Type B pancreatic cell (in vitro differentiated cells): ENCODE measurements at places on chromosomes 5 and 9.
A peak's percentile ranks its signal among the peaks of the same experiment; 100 is the strongest.

GRCh38 chr5:11261241-11261640, 500.2 kb upstream of the DAP start:
- no peak for DNase-seq

DNA sequence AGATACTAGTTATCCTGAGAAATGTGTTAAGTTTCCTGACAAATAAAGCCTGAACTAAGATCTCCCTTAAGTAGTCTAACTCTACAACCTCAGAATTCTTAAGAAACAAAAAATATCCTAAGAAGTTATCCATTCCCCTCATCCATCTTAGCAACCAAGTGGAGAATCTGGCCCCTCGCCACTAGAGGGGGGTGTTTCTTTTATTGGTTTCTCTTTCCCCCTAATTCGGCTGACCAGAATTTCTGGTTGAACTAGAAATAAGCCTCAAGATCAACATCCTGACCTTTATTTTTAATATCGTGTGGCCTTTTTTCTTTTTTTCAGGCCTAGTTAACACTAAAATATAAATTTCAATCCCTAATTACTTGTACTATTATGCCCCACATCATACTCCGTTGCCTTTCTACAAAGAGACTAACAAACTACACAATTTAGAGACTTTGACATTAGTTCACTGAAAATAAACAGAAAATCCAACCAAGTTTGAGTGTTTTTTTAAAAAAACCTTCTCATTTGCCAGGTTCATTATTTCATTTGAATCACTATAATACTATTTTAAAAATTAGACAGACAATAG, 14.3 kb upstream of the NR4A3 start:
- no peak for DNase-seq

GRCh38 chr9:16619914-16620520, 250.5 kb downstream of the BNC2 start:
- no peak for DNase-seq

- no peak for DNase-seq
Observed at GRCh38 chr9:21402386-21403251, 6.3 kb upstream of the IFNA8 start.

GRCh38 chr5:74394916-74395880, 245.3 kb downstream of the ENC1 start:
- DNase-seq: no peak

- no peak for DNase-seq
Observed at GRCh38 chr5:143054480-143054941, 284.3 kb downstream of the ARHGAP26 start.

DNA sequence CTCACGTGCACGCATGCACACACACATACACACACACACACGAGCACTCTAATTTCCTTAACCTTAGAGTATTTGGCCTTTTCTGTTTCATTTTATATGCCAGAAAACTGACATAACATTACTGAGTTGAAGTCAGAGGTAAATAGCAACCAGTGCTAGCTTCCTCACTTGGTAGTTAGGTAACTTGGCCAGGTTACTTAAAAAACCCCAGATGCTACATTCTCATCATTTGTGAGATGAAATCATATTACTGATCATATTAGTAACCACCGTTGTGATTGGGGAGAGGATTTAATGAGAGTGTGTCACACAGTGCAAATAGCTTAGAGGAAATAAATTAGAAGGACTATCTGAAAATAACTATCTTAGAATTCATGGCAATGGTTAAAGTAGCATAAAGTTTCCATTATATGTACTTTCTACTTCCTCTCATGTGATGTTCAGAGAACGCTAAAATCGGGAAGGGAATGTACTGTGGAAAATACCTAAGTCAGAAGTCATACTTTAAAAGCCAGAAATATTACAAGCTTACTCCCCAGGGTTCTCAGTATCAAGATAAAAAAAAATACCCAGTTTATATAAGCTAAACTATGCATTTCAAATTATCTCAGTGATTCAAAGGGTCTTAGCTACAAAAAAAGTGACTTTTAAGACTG, 120.5 kb downstream of the TUSC1 start:
- DNase-seq: no peak

DNA sequence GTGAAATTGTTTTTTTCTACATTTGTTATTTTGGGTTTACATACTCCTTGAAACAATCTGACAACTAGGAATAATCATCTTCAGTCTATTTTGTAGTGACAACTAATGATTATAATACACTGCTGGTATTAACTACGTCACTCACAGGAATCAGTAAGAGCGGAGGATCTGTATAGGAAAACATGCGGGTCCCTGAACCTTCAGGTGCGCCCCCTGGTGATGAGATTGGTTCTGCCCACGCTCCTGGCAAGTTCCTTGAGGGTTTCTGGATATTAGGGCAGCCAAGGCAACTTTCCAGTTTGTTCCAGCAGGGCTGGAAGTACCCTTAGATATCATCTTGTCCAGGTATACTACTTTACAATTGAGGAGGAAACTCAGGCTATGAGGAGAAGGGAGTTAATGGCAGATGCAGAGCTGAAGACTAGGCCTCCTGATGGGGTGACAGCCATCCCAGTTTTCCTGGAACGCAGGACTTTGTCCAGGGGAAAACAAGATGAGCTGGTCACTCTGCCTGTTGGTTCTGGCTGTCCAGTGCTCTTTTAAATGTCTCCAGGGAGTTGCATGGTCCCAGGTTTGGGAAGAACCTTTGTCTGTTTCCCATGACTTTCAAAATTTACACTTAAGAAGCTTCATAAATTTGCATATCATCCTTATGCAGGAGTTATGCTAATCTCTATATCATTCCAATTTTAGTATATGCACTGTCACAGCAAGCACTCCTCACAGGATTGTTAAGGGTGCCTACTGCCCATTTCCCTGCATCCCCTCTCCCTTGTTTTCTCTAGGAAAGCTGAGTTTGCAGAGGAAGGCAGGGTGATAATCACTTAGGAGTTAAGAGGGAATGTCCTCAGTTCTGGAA, 14.9 kb upstream of the WNT8A start:
- no peak for DNase-seq

GRCh38 chr5:122668552-122668951, 106.3 kb upstream of the SNX2 start:
- DNase-seq: no peak

DNA sequence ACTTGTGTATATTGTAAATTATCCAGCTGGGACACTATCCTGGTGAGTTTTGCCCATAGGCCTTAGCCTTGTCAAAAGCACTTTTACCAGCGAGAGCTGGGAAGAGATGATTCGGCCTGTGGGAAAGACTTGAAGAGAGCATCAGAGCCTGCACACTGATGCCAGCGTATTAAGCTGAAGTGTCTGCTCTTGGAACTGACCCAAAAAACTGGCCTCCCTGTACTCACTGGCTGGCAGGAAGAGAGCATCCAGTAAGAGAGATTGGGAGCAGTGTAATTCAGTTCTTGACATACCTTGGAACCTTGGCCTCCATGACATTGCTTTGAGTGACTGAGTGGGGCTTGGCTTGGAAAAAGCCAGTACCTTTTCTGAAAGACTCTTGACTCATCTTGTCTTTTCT, 73.7 kb downstream of the ZNF462 start:
- DNase-seq: no peak

DNA sequence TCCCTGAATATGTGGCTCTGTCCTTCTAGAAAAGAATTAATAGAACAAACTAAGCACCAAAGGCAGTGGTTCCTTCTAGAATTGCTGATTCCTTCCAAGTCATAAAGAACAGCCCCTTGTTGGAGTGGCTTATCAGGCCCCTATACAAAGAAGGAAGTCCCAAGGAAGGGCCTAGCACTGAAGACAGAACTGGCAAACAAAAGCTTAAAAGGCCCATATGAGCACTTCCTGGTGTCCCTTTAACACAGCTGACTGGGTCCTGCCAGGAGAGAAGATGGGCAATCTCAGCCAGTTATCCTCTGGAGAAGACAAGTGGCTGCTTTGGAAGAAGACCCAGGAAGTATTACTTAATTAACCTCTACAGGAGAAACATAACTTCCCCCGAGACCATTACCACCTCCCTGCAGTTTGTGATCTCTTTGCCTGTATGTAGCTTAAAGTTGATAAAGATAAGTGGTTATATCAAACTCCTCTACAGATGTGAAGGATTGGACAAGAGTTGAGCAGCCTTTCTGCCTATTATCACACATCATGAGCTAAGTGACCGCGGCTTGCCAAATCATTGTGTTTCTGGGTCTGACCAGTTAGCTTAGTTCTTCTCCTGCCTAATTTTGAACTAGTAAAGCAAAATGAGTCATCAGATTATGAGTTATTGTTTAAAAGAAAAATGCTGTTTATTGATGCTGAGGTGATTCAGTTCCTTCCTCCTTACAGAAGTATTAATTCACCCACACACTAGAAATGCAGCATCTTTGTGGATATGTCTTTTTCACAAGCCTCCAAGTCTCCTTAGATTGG, 13.3 kb upstream of the STING1 start:
- DNase-seq: no peak

GRCh38 chr5:5063533-5063953, 76.6 kb upstream of the ADAMTS16 start:
- DNase-seq: no peak

DNA sequence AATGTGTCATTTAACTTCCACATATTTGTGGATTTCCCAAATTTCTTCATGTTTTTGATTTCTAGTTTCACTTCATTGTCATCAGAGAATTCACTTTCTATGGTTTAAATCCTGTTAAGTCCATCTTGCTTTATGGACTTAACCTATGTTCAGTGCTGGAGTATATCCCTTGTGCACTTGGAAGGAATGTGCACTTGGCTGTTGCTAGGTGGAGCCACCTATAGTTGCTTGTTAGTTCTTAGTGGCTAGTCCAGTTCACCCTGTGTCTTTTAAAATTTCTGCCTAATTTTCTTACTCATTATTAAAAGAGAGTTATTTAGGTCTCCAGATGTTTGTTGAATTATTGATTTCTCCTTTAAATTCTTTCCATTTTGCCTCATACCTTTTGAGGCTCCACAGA, 1472.5 kb upstream of the CDH6 start:
- no peak for DNase-seq

- no peak for DNase-seq
Observed at GRCh38 chr5:124698770-124699169, 47.7 kb downstream of the ZNF608 start.

DNA sequence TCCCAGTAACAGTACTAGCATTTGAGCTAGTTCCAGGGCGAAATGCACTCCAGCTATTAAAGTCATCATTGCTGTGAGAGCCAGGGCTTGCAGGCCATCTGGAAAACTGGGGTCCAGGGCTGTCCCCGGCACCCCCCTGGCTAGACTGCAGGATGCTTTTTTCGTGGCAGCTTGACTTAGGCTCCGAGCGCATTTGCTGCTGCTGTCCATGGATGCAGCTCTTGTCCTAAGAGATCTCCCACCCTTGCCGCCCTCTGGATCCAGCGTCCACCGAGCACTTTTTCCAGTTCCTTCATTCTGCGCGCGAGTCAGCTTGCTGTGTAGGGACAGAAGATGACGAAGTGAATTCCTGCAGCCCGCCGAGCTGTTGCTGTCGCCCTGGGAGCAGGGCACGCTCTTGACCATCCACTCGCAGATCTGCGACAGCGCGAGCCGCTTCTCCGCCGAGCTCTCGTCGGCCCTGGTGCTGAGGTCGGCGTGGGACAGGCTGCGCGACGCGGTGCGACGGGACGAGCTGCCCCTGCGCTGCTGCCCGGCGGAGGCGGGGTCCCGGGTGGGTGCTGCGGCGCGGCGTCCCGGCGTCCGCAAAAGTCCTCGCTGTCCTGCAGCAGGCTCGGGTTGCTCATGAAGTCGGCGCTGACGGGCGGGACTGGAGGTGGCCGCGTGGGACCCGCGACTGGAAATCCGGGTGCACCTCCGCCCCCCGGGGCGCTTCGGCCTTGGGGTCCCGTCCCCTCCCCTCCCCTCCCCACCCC, 30.7 kb downstream of the OR2V1 start:
- DNase-seq: peak; percentile 66

DNA sequence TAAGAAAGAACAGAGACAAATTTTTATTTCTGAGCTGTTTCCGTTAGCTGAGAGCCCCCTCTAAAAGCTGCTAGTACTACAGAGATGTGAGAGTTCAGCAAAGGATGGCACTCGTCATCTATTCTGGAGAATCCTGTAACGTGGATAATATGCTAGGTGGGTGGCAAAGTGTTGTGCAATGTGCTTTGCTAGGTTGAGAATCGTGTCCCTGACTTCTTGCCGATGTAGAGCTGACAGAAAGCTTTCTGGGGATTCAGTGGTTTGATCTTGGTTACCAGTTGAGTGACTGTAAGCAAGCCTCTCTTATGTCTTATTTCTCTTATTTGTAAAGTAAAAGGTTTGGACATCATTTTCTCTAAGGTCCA, 298.3 kb upstream of the ACTBL2 start:
- DNase-seq: no peak

- no peak for DNase-seq
Observed at GRCh38 chr5:69001627-69002026, 92.2 kb upstream of the SLC30A5 start.

GRCh38 chr9:115764645-115765044, 388.9 kb upstream of the PAPPA start:
- no peak for DNase-seq

DNA sequence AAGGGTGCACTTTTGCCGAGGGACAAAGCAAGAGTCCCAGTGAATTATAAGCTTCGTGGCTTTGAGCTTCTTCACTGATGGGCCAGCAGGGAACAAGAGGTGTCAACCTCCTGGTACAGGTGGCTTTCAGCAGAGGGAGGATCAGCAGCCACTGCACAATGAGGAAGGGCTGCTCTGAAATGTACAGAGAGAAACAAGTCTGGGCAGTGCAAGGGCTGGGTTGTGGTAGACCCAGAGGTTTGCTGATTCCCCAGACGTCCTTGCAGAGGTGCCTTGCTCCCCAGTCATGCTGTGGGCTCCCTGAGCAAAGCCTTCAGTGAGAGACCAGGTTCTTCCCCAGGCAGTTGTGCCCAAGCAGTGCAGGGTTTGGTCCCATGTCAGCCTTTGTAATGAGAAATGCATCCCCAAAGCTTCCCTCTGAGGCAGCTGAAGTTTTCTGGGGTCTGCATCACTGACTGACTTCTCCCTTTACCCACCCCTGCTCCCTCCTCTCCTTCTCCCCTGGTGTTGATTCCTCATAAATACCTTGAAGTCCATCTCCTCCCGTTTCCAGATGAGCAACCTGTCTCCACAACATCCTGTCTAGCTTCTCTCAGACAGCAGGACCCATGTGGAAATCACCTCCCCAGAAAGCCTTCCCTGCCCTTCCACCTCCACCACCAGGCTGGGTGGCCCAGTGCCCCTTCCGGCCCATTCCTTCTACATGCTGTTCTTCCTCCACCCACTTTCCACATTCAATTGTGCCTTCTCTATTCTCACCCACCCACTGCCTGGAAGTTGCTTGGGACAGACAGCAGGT, 599.6 kb upstream of the ADAMTS16 start:
- DNase-seq: no peak

GRCh38 chr5:15383469-15383868, 116.5 kb upstream of the FBXL7 start:
- DNase-seq: no peak

DNA sequence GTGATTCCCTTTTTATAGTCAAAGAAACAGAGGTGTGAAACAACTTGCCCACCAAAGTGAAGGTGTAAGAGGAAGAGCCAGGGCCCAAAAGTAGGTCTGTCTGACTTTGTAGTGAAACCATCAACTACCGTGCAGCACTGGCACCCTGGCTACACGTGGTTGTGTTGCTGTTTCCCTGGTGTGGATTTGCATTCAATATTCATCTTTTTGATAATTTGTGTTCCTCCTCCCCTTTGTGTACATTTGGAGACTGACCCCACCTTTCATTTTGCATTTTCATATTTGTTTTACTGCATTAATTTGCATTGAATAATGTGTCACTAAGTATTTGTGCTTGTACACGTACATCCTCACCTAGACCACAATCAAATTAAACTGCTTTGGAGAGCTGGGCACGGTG, 873.8 kb upstream of the WWC1 start:
- DNase-seq: no peak

- DNase-seq: no peak
Observed at GRCh38 chr9:126417043-126417442, 90.4 kb downstream of the MVB12B start.

GRCh38 chr5:160315968-160316367, 3.6 kb upstream of the CCNJL start:
- no peak for DNase-seq
